ENCODE measurements at places on chromosomes 7 and 10.

- DNase-seq = no peak
Measured at GRCh38 chr7:95861041-95861440, 88.7 kb downstream of the DYNC1I1 start.

GRCh38 chr7:51543801-51544553, 227.4 kb upstream of the COBL start:
- no peak for DNase-seq

DNA sequence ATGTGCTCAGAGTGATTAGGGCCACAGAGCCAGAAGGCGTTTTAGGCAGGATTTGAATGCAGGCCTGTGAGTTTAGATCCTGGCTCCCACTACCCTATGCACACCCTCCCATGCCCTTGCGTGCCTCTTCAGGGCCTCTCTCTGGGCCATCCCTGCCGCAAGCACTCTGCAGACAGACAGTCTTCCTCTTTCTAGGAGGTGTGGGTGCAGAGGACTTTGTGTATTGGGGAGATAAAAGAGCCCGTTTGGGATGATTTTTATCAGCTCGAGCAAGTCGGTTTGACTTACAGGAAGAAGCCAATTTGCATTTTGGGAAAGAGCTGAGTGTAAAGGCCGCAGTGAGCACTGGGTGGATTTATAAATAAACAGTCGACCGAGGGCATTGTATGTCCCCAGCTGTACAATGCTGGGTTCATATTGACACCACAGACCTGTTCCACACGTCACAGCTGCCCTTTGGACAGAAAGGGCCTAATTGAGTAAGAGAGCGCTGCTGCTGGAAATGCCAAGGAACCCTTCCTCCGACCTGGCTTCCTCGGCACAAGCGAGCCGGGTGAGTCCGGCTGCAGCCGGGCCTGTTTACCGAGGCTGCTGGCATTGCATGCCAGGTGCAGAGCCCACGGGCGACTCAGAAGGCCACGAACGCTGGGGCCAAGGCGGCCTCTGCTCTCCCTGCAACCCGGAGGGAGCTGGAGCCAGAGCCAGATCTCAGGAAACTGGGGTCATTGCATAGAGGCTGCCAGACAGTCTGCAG, 25.1 kb downstream of the ZMIZ1 start:
- DNase-seq = no peak

DNA sequence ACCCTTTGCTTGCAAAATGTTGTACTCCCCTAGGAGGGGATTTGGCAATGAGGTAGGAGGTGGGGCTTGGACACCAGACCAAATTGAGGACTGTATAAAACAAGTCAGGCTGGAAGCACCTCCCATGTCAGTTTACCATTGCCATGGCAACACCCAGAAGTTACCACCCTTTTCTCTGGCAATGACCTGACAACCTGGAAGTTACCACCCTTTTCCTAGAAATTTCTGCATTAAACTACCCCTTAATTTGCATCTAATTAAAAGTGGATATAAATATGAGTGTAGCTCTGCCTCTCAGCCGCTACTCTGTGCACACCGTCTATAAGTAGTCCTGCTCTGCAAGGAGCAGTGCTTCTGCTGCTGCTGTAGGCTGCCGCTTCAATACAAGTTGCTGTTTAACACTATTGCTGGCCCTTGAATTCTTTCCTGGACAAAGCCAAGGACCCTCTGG, 7.8 kb upstream of the BLNK start:
- DNase-seq = no peak

DNA sequence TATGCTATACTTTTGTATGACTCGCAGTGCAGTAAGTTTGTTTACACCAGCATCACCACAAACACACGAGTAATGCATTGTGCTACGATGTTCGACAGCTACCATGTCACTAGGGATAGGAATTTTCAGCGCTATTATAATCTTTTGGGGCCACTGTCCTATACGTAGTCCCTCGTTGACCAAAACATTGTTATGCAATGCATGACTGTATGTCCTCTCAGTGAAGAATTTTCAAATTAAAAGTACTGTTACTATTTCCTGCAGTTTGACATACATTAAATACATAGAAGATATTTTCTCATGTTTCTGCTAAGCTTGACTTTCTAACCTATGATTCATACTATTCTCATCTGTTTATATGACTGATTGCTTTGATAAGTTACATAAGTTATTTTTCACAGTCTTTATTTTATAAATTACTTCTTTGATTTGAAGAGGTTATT, 203.6 kb downstream of the VTI1A start:
- no peak for DNase-seq

GRCh38 chr7:69776611-69777010, 178.3 kb downstream of the AUTS2 start:
- DNase-seq = no peak

- no peak for DNase-seq
Measured at GRCh38 chr10:69757553-69758309, 44.0 kb upstream of the COL13A1 start.

DNA sequence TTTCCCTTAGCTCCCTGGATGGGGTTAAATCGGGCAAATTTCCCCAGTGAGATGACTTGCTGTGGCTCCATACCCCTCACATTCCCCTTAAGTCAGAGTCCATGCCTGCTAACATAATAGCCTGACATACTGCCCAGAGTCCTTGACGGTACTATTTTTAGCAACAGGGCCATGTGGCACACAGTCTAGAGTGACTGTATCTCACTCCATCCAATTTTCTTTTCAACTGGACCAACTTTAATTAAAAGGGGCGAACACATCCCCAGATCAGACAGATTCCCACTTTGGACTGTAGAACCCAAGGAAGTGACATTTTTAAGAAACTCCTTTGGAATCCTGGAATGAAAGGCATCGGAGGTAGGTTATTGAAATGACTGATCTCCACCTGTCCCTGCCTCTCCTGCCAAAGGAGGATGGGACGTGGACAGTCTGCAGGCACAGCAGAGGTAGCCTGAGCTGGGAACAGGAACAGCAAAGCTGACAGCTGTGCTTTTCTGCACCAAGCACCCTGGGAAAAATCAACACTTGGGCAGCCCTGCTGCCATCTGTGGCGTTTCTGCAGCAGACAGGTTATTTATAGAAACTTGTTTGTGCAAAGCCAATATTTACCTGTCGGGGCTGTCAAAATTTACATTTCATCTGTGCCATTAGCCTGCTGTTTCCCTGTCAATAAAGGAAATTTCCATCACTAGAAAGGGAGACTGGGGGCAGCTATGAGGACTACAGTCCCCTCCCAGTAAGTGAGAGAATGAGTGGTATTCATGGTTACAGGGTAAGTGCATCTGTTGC, 221.5 kb upstream of the AOAH start:
- DNase-seq = peak; percentile 95

GRCh38 chr10:116836902-116837523, 12.3 kb upstream of the ENO4 start:
- peak; percentile 19 for DNase-seq

GRCh38 chr10:74194545-74194944, 43.5 kb downstream of the ADK start:
- no peak for DNase-seq

DNA sequence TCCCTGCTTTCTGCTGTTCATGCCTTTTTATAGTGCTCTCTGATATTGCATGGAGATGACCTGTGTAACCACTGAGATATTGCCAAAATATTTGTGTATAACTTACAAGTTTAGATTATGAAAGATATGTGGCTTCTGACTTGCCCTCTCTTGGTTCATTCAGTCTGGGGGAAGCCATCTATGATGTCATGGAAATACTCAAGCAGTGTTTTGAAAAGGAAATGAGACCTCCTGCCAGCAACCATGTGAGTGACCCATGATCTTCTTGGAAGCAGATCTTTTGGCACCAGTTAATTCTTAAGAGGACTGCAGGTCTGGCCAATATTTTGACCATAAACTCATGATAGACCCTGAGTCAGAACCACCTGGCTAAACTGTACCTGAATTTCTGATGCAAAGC, 183.0 kb downstream of the THSD7A start:
- DNase-seq = no peak

- DNase-seq = no peak
Measured at GRCh38 chr10:132538790-132539421, 1.3 kb downstream of the INPP5A start.
